Fibroblast of skin of left quadriceps (primary cell): ENCODE measurements at places on chromosomes 12 and 14.

DNA sequence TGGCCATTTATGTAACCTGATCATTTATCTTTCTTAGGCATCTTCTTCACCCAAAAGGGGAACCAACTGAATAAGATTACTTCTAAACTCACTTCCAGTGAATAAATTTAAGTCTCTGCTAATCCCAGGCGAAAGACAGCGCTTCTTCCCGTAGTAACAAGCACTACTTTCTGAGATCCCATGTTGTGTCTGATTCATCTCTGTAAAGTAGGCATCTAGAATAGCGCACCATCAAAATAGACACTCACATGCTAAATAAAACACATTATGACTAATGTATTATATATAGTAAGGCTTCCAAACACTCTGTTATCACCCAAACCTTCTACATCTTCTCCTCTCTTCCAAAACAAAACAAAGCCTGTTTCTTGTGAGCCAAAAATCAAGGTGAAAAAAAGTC is 15.1 kb downstream of the GTF2A1 start:
- no peak for DNase-seq

GRCh38 chr12:13962699-13963098 is 18.7 kb downstream of the GRIN2B start:
- no peak for DNase-seq

DNA sequence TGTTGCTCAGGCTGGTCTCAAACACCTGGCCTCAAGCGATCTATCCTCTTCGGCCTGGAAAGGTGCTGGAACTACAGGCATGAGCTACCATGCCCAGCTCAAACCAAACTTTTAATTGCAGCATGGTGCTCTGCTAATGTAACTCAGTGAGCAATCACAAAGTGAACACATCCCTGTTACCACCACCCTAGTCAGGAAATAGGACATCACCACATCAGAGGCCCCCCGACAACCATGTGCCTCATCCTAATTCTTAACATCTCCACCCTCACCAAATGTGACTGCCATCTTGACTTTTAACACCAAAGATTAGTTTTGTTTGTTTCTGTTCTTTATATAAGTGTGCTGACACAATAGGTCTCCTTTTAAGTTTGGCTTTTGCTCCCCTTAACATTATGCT is 22.8 kb upstream of the SDR39U1 start:
- no peak for DNase-seq

DNA sequence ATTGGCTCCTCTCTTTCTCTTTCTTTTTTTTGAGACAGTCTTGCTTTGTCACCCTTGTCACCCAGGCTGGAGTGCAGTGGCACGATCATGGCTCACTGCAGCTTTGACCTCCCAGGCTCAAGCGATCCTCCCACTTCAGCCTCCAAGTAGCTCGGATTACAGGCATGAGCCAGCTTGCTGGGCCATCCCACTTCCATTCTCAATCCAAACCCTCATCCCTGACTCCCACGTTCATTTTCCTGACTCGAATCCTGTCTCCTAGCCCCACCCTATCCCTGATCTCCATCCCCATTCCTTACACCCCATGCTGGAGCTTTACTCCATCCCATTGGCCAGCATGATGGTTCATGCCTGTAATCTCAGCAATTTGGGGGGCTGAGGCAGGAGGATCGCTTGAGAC is 7.8 kb downstream of the SPRYD4 start:
- no peak for DNase-seq

- peak; percentile 25 for DNase-seq
Observed at GRCh38 chr12:19529951-19530636, 90.8 kb downstream of the AEBP2 start.

GRCh38 chr14:99721792-99722516 is 37.9 kb downstream of the CYP46A1 start:
- no peak for DNase-seq

DNA sequence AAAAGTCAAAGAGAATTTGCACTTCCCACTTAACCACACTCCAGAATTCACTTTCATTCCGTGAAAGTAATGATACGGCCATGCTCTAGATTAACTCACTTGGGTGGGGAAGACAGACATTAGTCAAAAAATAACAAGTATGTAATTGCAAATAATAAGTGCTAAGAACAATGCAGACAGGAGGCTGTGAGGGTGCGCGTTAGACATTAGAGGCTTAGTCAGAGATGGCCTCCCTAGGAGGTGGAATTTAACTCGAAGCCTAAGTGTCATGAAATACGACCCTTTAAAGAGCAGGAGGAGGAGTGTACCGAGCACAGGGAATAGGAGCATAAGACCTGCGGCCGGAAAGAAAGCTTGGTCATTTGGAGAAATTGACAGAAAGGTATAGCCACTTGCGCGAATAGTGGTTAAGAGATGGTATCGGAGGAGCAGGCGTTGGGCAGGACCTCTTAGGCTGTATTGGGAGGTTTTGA is 628 bp downstream of the SNRPF start:
- no peak for DNase-seq

- no peak for DNase-seq
Observed at GRCh38 chr14:32341947-32342846, 13.1 kb downstream of the AKAP6 start.

DNA sequence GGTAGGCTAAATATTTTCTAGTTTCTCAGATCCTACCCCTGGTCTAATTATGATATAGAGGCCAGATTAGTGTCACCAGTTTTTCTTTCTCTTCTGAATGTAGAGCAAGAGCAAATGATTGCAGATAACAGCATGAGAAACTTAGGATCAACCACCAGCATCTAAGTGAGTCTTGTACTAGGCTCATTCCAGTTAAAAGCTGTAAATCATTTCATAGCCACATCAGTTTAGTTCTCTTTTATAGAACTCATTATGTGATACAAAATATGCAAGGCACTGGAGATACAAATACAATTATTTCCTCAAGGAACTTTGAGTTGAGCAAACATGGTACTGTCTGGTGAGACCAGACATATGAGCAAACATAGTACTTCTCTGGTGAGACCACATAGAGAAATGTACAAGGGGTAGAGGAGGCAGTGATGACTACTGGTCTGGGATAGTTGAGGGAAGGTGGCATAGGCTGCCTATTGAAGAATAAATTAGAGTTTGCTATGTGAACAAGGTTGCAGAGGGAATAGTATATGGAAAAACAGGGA is 59.5 kb downstream of the CRADD start:
- DNase-seq, result no peak

- peak; percentile 96 for DNase-seq
Observed at GRCh38 chr12:130846369-130846768, 7.3 kb upstream of the STX2 start.

DNA sequence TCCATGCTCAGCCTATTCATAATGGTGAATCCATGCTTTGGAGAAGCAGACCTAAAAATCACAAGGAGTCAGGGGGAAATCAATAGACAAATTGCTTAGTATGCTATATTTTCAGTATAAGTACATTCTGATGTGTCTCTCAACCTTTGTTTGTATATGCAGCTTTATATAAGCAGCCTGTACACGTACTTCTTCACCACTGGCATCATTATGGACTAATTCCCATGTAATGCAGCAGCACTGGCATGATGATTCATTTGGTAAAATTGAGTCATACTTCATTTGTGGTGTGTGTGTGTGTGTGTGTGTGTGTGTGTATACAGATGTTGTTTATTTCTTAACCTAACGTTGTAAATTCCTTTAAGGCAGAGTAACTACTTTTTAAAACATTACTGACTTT is 10.9 kb downstream of the DCP1B start:
- peak; percentile 72 for DNase-seq

- DNase-seq, result no peak
Observed at GRCh38 chr12:129807136-129807535, 96.7 kb downstream of the TMEM132D start.

- no peak for DNase-seq
Observed at GRCh38 chr12:98743362-98743953, 98.4 kb downstream of the APAF1 start.

- DNase-seq, result no peak
Observed at GRCh38 chr14:94975366-94975765, 182.0 kb downstream of the DICER1 start.

GRCh38 chr14:24873551-24873950 is 176.4 kb downstream of the STXBP6 start:
- DNase-seq, result no peak

DNA sequence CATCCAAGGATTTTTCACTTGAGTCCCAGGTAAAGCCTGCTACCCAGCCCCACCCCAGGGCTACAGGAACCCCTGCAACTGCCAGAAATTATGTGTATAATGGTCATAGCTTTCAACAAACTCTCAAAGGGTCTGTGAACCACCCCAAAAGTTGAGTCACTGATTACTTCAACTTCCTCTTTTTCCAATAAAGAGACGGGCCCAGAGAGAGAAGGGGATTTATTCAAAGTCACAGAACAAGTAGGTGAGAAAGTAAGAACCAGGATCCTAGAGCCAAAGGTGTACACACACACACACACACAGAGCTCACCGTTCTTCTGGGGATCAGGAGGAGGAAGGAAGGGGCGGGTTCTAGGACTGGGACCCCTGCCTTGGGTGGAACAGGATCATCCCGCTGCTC is 4.8 kb upstream of the ITPK1 start:
- DNase-seq, result no peak

DNA sequence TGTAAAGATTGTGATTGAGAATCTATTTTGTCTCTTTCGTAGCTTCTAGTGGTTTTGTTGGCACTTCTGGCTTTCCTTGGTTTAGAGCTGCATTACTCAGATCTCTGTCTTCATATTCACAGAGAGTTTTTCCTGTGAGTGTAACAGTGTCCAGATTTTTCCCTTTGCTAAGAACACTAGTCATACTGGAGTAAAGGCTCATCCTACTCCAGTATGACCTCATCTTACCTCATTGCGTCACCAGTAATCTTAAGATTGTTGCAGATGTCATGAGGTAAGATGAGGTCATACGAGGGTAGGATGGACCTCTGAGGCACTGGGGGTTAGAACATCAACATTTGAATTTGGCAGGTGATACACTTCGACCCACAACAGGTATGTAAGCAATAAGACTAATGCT is 461.2 kb downstream of the FLRT2 start:
- no peak for DNase-seq

- no peak for DNase-seq
Observed at GRCh38 chr14:70317091-70317968, 42.2 kb downstream of the COX16 start.

DNA sequence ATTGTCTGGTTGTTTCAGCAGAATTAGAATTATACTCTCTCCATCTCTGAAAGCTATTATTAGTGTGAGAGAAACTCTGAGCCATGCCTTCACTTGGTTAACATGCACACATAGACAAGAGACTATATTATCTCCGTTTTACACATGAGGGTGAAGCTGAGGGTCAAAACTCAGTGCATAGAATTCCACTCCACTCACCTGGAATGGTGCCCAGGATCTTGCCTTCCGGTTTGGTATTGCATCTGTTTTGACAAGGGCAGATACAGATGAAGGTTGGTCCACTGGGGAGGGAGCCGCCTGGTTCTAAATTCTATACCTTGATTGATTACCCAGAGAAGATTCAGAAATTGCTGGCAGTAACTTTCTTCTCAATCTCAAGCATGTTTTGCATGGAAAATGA is 149.5 kb upstream of the PELI2 start:
- DNase-seq, result no peak

GRCh38 chr14:105591052-105591451 is 64.7 kb downstream of the TMEM121 start:
- DNase-seq, result no peak

DNA sequence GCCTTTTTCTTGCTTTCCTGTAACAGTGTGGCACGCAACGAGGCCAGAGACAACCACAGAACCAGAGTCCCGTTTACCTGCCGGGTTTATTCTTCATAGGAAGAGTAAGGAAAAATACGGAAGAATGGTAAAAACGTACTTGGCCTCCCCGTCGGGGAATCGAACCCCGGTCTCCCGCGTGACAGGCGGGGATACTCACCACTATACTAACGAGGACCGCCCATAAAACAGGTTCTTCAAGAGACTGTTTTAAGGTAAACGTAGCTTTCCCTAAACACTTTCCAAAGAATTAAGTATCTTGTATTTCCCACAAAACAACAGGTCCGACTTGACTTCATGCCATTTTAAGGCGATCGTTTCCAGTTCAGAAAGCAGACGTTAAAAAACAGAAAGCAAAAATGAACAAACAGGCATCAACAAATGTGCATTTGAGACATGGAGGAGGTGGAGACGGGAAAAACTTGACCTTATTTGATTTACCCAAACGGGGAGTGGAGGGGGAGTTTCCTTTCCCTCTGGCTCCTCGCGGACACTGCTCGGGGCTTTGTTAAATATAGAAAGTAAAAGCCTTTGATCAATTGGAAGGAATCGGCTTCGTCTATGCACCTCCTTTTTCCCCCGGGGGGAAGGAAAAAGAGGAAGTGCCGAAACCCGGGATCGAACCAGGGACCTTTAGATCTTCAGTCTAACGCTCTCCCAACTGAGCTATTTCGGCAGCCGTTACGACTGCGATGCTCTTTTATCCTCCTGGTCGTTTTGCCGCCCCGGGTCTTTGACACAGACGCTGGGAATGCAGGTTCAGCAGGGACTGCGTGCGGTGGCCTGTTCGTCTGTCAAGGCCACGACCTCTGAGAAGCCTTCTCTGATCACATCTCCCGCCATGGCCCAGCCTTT is 13.0 kb upstream of the UBC start:
- DNase-seq, result peak; percentile 67

DNA sequence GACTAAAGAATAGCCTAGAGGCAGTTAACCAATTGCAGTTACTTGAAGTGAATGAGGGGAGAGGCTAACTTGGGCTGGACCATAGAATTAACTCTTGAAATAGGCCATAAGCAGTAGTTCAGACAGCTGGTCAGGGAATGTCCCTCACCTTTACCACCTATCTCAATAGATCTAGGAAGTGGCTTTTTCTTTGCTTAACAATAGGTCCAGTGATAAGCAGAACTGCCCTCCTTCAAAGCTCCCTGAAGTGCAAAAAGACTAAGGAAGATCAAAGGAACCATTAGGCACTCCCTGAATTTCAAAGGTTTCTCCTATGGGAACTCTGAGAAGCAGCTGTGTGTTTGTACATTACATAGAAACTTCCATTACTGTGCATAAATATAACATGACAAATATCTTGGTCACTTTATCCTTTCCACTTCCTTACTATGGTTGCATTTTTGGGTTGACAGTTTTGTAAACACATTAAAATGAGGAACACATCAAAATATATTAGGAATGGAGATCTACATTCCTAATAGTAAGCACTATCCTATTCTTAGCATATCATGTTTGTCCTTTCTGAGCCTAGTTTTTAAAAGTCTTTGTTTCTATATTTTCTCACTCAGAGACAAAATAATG is 7.2 kb upstream of the NAA30 start:
- no peak for DNase-seq

- no peak for DNase-seq
Observed at GRCh38 chr12:17459214-17459613, 630.8 kb downstream of the RERGL start.

DNA sequence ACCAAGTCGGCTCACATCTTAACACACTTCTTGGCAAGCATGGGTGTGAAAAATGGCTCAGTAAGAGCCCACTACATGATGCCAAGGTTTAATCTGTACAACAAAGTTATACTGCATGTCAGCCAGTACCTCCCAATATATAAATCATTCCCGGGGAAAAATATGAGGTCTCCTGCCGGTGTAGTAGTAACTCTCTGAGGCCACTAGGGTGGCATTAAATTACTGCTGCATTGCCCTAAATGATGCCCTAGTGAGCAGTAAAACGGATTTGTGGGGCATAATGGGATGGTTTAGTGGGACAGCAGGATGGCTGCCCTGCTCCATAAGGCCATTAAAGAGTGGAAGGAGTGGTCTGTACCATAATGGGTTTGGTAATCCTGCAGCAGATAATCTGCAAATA is 267.7 kb downstream of the MED13L start:
- DNase-seq, result no peak
